ENCODE measurements at places on chromosomes 2 and 18.

GRCh38 chr2:3242747-3243369 is 134.8 kb downstream of the EIPR1 start:
- no peak for DNase-seq

DNA sequence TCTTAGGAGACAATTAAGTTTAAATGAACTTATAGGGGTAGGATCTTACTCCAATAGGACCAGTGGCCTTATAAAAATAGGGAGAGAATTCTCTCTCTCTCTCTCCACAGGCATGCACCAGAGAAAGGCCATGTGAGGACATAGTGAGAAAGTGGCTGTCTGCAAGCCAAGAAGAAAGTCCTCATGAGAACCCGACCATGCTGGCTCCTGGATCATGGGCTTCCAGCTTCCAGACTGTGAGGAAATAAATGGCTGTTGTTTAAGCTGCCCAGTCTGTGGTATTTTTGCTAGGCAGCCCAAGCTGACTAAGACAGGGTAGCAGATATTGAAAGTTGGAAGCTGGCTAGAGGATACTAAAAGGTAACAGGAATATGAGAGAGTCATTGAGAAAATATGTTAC is 454.0 kb downstream of the NBAS start:
- no peak for DNase-seq

DNA sequence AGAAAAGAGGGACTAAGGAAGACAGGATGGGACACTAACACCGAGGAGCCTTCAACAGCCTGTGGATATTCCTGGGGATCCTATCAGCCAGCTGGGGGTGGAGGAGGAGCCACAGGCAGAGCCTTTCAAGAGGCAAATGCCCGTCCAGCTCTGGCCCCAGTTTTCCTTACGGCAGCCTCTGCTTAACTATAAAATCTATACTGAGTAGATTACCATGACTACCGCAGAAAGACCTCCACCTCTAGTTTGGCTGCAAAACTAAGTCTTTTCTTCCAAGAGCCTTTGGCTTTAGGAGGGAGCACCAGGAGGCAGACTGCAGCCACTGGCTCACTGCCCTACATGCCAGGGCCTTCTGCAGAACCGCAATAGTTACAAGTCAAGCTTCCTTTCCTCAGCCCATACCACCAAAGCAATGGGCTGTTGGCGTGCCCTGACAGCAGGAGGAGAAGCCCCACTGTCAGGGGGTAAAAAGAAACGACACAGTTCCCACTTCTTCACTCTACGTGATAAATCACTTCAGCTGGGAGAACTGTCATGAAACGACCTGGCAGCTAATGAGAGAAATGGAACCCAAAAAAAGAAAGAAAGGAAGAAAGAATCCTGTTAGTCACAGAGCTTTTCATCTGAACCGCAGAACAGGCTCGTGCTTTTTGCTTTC is 25.1 kb upstream of the CREB1 start:
- peak; percentile 60 for DNase-seq

GRCh38 chr2:133667085-133667484 is 98.8 kb upstream of the NCKAP5 start:
- DNase-seq: no peak

GRCh38 chr2:133657591-133657990 is 89.3 kb upstream of the NCKAP5 start:
- DNase-seq: no peak

DNA sequence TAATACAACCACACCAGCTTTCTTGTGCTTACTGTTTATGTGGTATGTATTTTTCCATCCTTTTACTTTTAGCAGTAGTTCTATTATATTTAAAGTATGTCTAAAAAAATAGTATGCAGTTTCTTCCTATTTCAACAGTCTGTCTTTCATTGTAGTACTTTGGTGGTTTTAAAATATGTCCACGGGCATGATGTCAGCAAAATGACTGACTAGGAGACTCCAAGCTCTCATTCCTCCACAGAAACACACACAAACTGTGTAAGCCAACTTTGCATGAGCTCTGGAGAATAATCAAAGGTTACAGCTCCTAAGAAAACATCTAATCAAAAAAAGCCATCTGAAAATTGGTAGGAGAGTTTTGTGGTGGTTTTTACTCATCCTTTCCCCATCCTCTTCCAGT is 56.1 kb downstream of the TEX51 start:
- no peak for DNase-seq

- DNase-seq: no peak
These were observed 234.7 kb downstream of the PRKCE start for GRCh38 chr2:45886171-45886663.

DNA sequence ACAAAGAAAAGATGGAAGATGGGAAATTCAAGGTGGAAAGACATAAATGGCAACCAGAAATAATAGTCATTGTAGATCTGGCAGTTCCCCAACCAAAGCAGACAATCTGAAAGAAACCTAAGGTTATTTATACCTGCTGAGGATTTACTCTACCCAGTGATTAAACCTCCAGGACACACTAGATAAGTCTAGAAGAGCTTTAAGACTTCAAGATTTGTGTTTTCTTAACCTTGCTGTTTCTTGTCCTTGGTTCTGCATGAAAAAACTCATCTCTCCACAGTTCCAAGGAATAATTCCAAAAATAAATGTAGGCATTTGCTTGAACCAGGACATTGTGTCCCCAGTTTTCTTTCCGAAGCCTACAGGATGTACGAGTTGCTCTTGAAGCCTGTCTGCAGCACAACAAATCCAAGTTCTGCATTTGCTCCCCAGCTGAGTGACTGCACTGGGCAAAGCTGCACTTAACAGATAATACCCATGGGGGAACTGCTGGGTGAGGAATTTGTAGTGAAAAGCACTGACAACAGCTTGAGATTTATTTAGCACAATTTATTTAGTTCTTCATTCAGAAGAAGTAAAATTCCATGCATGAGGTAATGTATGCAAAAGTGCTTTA is 19.8 kb downstream of the DTNA start:
- DNase-seq: no peak

- DNase-seq: no peak
These were observed 66.9 kb upstream of the ITM2C start for GRCh38 chr2:230797515-230798495.
